ENCODE measurements at places on chromosomes 13 and 19.

GRCh38 chr19:18477974-18478373 lies 40.0 kb upstream of the ISYNA1 start:
- DNase-seq, result no peak

DNA sequence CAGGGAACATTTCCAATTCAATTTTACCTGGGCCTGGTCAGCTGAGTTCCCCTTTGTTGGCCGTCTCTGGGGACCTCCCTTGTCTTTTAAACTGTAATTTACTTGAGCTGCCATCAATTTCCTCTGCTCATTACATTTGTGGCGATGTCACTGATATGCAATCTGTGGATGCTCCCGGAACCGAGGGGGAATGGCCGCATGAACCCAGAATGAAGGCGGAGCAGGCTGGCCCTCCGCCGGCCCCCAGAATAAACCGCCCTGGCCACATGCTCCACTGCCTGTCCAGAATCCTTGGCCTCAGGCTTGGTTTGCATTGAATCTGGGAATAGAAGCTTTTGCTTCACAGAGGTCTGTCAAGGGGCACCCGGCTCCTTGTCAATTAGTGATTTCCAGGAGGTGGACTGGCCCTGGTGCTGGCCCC lies 276.8 kb downstream of the TEX29 start:
- no peak for DNase-seq

- DNase-seq, result no peak
Observed at GRCh38 chr13:100019780-100020356, 38.3 kb downstream of the ZIC2 start.

DNA sequence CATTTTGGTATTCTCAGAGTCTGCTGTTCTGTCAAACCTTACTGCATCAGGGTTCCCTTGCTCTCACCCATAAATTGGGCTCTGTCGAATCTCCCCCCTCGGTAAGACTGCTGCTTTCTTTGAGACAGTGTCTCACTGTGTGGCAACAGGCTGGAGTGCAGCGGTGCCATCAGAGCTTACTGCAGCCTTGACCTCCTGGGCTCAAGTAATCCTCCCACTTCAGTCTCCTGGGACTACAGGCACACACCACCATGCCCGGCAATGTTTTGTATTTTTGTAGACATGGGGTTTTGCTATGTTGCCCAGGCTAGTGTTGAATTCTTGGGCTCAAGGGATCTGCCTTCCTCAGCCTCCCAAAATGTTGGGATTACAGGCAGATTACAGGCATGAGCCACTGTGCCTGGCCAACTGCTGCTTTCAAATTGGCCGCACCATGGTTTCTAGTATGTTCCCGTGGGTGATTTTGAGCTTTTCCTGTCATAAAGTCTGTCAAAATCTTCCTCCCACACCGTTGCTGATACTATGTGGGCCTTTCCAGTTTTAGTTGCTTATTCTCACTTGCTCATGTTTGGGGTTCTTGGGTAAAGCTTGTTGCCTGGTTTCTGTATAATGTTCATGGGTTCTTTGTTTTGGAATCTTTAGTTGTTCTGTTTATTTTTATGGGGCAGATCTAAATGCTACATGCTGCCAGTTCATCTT lies 10.6 kb downstream of the RFC3 start:
- DNase-seq, result no peak

DNA sequence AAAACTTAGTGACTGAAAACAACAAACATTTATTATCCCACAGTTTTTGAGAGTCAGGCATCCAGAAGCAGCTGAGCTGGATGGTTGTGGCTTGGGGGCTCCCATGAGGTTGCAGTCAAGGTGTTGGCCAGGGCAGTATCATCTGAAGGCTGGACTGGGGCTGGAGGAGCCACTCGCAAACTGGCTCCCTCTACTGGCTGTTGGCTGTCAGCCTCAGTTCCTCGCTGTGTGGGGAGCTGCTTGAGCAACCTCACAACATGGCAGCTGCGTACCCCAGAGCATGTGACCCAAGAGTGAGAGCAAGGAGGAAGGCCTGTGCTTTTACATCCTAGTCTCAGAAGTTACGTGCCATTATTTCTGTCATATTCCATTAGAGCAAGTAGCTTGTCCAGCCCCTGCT lies 9.7 kb downstream of the YJU2 start:
- no peak for DNase-seq

GRCh38 chr19:58153386-58153785 lies 2.8 kb upstream of the ZNF329 start:
- DNase-seq, result no peak

GRCh38 chr13:76630629-76631230 lies 255.5 kb downstream of the KCTD12 start:
- DNase-seq, result no peak

- DNase-seq, result no peak
Observed at GRCh38 chr19:28377077-28377476, 835.9 kb downstream of the UQCRFS1 start.

- DNase-seq, result peak; percentile 36
Observed at GRCh38 chr13:46516599-46517338, 36.2 kb upstream of the LRCH1 start.

DNA sequence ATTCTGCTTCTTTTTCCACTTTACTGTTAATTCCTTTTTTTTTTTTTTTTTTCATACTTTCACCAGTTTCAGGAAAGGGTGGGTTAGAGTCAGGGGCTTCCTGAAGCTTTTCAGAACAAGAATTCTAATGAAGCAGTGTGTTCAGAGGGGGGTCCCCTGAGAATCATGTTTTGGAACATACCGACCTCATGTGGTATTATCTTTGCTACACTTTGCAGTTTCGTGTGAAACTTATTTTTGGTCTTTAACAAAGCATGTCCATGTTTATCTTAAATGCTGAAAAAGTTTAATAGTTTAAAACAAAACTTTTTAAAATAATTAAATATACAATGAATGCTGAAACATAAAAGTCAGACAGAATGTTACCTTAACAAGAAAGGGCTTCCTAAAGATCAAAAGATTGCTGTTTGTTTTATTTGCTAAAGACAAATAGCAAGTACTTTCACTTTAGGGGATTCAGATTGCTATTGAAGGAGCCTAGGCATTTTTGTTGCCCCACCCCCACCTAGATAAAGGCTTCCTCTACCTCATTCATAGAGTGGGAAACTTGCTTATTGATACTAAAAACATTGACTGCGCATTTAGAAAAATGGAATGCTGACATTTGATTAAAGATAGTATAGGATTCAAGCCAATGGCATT lies 21.1 kb upstream of the POMP start:
- DNase-seq, result no peak

- DNase-seq, result peak; percentile 48
Observed at GRCh38 chr19:3710265-3710812, 2.2 kb downstream of the TJP3 start.

DNA sequence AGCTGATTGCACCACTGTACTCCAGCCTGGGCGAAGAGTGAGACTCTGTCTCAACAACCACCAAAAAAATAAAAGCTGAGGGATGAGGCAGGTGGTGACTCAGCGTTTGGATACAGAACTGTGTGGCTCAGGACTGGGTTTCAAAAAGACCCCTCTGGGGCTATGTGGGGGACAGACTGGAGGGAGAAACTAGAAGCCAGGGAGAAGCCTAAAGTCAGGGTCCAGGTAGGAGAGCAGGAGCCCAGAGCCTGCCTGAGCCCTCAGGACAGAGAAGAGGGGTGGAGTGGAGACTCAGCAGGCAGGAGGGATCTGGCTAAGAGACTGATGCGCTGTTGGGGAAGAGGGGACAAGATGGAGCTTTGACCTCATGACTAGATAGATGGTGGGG lies 1.8 kb upstream of the CD37 start:
- DNase-seq, result no peak

GRCh38 chr19:16025108-16026101 lies 50.9 kb upstream of the TPM4 start:
- no peak for DNase-seq

Measured in NCI-H2107 (cell line).